ENCODE measurements at places on chromosomes 13 and 19. TPM values are rescaled to one million over a fixed set of nuclear protein-coding genes. Genes with fewer than 3 reads are reported as not detected.

The CYP2S1 gene
- 0.22 TPM for total RNA-seq

The NDFIP2 gene
- 47.4 TPM for total RNA-seq

The SELENOW gene
- 126 TPM for total RNA-seq

The CD37 gene
- not detected for total RNA-seq

The CEACAM16 gene
- total RNA-seq: not detected

The FUT3 gene
- total RNA-seq: not detected

The SLC7A10 gene
- not detected for total RNA-seq

All from uterine smooth muscle cell (primary cell).